NCI-H2107 (cell line): ENCODE measurements at places on chromosomes 3 and 15.
A peak's percentile ranks its signal among the peaks of the same experiment; 100 is the strongest.

GRCh38 chr3:51916418-51916817, 13.3 kb upstream of the IQCF1 start:
- no peak for DNase-seq

DNA sequence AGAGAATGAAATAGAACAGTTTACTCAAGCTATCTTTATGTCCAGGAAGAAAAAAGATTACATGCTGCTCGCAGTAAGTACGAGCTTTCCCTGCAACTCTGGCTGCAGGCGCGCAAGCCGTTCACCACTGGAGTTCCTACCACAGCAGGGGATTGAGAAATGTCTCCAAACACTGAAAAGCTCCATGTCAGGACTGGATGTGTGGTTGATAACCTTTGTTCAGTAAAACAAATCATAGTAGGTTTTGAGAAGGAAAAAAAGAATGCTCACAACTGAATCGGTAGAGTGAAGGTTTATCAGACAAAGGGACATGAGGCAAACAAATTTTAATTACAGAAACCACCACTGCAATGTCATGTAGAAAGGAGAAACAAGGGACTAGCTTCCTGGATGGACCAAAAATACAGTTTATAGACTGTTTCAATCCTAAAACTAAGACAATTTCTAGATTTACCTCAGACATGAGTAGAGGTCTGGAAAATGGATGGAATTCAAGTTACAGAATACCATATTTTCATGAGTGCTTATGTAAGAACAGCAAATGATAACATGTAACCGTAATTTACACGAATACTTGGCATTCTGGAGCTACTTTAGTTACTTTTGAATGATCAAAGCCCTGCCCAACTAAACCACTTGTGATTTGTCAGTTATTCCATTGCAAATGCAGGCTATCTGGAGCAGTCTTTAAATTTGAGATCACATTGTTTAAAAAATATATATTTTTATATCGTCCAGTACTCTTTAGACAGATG, 471.1 kb downstream of the SHQ1 start:
- no peak for DNase-seq

GRCh38 chr15:57160823-57161560, 215.3 kb upstream of the CGNL1 start:
- DNase-seq = no peak

DNA sequence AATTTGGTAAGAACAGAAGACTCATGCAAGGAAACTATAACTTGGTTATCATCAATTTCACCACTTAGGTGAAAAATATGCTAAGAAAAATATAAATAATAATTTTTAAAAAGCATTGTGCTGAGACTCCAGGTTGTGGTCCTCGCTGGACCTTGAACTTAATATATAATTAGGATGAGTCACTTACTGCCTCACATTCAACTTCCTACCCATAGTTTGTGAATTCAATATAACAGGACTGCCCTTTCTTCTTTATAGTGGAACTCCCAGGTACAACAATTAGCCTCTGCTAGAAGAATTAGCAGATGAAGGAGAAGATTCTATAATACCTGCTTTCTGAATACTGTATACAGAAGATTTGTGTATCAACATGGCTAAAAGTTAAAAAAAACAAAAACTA, 149.1 kb upstream of the SPRED1 start:
- no peak for DNase-seq

- no peak for DNase-seq
These were observed 162.8 kb upstream of the TPM1 start for GRCh38 chr15:62879770-62880169.

DNA sequence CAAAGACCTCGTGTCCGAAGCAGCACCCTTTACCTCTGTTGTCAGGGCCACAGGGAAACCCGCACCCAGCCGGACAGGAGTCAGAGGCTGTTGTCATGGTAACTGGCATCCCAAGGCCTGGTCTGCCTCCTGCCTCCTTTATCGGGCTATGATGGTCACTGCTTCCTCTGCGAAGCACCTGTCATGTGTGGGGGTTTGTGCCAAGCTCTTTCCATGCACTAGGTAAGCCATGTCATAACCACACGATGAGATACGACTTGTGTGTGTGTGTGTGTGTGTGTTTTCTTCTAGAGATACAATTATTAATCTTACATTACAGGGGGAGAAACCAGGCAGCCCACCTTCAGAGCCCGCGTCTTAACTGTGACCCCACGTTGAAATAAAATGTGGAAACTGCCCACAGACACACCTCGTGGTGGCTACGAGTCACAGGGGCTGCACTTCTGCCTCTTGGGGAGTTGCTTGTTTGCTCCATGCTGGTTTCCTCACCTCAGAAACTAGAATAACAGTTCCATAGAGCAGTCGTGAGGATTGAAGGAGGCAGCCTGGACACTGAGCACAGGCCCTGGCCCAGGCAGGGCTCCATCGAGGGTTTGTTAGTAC, 18.0 kb downstream of the ZDHHC19 start:
- DNase-seq = no peak

DNA sequence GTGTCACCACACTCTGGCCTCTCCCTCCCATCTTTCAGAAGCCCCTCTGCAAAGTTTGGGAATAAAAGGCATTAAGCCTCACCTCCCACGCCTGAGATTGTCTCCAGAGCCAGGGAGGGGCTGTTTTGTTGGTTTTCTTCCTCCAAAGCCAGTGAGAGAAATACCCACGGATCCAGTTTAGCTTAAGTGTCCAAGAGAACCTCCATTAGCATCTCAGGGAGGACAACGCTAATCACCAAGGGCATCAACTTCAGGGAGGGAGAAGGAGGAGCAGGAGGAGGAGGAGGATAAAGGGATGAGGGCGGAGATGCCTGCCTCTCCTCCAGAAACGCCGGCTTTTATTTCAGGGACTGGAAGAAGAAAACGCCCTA, 101.6 kb downstream of the SRGAP3 start:
- DNase-seq = no peak

- no peak for DNase-seq
These were observed 59.1 kb downstream of the FAM43A start for GRCh38 chr3:194744826-194745225.

DNA sequence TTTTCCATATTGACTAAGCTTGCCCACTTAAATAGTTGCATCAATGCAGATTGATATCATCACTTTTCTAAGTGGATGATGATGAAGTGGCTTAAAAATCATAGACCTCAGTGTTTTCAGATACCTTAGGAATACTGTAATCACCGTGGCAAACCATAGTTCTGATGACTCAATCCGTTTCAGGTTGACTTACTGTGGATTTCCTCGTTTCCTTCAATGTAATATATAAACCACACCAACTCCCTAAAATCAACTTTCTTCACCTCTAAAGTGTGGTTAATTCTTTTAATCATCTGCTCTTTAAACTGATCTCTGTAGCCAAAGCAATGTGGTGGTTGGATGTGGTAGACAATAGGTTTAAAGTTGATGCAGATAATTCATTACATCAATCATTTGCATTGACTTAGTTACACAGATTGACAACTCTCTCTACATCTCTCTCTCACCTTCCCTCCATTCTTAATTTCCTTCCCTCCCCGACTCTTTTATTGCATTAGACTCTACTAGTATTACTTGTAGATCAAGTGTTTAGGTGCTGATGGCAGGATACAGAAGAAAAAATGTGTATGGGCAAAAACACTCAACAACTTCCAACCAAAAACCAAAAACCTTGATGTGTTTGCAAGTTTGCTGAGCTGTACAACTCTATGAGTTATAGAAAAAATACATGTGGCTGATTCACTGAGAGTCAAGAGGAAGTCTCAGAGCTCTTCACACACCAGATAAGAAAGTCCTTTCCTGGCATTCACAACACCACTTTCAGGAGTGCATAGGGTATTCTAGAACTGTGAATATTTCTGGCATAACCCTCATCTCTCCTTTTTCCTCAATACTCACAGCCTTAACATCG, 243.5 kb downstream of the NFKBIZ start:
- DNase-seq = no peak

- no peak for DNase-seq
These were observed 22.6 kb upstream of the LRTM1 start for GRCh38 chr3:54950391-54951003.

GRCh38 chr3:12875857-12876836, 34.8 kb upstream of the RPL32 start:
- DNase-seq = no peak

- DNase-seq = no peak
These were observed 70.6 kb downstream of the USF3 start for GRCh38 chr3:113625834-113626233.

GRCh38 chr3:43194490-43195114, 88.7 kb upstream of the POMGNT2 start:
- DNase-seq = no peak

DNA sequence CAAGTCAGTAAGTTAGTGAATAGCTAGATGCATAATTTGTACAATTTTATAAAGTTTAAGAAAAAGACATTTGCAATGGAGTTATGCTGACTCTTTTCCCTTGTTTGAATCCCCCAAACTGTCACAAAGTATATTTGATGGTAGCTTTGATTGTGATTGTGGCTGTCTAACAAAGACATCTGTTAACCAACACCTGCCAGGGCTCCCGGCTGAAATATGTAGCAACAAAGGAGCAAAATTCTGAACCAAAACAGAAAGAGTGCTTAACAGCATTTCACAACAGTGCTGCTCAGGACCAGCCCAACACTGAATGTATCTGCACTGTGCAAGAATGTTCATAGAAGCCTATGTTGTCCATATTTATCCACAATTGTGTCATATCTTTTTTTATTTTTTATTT, 39.4 kb downstream of the LEO1 start:
- DNase-seq = no peak

- DNase-seq = no peak
These were observed 244.5 kb upstream of the KCNMB2 start for GRCh38 chr3:178291574-178292370.

GRCh38 chr3:48429317-48429959, 448 bp downstream of the PLXNB1 start:
- peak; percentile 56 for DNase-seq

DNA sequence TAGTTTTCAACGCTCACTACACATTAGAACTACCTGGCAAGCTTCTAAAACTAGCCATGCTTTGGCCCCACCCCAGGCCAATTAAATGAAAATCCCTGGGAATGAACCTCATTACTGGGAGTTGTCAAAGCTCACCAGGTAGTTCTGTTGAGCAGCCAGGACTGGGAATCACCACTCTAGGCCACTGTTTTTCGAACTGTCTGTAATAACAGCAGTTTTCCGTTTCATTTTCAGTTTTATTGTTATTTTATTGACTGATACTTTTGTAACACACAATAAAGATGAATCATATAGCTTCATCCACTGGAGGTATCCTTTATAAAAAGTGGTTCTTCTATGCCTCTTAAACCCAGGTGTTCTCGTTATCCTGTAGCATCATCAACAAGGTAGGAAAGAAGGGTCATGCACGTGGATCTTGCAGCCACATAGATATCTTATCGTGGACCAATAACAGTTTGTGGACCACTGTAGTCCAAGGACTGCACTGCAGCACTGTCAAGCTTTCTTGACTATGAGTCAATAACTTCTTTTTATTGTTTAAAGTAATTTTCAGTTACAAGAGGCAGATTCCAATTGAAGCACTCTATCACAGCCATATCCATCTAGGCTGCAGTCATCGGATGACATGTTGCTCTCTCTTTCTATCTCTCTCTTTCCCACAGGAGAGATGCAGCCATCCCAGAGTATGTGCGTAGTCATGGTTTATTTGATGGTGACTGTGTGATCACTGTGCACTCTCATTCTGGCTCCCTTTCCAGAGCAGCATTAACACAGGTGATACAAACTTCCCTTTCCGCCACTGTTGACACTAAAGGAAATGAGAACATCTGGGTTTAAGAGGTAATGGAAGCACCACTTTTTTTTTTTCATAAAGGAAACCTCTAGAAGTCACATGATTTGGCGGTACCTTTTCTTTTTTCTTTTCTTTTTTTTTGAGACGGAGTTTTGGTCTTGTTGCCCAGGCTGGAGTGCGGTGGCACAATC, 39.0 kb upstream of the BLM start:
- no peak for DNase-seq

DNA sequence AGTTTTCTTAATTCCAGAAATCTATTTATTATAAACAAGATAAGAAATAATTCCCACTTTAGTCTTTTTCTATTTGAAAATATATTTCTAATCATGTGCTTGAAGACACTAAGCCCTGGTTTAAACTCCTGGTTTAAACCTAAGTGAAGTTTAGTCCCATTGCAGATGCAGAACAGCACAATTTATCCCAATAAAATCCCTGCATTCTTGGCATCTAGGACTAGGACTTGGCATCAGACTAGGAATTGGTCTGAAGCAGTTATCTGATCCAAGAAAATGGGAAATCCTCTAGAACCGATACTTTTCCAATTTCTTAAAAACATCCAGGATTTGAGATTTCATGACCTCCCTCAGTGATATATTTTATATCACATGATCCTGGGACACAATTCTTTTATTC, 168.8 kb upstream of the VEPH1 start:
- no peak for DNase-seq

GRCh38 chr3:112640930-112641801, at the start of gene CCDC80:
TSS of gene CCDC80 (minus strand) at chr3:112641143. CDS start at chr3:112639905, 1,238 bp downstream.
- DNase-seq = no peak

DNA sequence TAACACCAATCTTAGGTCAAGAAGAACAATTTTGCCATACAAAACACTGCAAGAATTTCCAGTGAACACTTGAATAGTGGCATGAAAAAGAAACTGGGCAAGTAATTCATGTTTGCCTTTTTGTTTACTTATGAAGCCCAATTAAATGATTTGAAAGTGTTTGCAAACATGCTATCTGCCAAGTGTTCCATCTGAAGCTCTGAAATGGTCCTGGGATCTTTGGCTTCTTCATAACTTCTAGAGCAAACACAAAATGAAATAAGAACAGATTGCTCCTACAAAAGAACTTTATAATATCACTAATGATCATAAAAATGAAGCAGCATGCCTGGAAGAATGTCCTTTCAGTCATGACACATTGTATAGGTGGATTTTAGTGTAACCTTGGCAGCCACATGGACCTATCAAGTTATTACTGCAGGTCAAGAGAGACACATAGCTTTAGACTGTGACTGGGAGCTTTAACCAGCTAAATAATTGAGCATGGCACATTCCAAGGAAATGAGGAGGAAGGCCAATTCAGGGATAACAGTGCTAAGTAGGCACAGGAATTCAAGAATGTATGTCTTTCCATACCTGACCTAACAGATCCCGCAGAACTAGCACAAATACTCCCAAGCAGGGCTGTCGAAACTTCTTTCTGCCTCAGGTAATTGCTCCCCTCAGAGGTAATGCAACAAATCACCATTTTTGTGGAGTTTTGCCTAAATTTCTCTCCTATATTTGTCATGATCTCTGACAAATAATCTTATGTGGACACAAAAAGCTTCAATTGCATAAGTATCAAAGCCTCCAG, 144.6 kb downstream of the DUT start:
- no peak for DNase-seq

- DNase-seq = no peak
These were observed 387.9 kb downstream of the RBMS3 start for GRCh38 chr3:29668728-29669127.
